Inflammatory macrophage treated with lipopolysaccharide for 4 hours (primary cell): ENCODE measurements at places on chromosomes 16 and 17.

DNA sequence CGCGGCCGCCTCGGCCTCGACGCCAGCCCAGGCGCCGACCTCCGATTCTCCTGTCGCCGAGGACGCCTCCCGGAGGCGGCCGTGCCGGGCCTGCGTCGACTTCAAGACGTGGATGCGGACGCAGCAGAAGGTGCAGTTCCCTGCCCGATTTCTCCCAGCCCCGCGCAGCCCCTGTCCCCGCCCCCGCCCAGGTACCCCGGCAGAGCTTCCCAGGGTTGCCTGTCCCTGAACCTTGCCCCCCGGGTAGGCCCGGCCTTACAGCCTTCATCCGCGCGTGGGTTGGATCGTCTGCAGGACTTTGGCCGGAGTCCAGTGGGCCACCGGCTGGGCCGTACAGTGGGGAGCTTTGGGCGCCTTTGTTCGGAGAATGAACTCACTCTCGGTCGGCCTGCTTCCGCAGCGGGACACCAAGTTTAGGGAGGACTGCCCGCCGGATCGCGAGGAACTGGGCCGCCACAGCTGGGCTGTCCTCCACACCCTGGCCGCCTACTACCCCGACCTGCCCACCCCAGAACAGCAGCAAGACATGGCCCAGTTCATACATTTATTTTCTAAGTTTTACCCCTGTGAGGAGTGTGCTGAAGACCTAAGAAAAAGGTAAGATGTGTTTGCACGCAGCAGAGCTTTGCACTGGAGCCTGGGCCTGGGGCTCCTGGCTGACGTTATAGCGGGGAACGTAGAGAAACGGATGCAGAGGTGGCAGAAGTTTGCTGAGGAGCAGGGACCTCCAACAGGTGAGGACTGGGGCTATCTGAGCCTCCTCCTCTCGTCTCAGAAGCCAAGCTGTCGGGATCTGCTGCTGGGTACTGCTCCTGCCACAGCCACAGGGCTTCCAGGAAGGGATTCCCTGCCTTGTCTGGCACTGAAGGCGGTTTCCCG is 593 bp downstream of the GFER start:
- DNase-seq, result peak; percentile 8

GRCh38 chr17:38733982-38734973 is 4.1 kb downstream of the CISD3 start:
- no peak for DNase-seq

DNA sequence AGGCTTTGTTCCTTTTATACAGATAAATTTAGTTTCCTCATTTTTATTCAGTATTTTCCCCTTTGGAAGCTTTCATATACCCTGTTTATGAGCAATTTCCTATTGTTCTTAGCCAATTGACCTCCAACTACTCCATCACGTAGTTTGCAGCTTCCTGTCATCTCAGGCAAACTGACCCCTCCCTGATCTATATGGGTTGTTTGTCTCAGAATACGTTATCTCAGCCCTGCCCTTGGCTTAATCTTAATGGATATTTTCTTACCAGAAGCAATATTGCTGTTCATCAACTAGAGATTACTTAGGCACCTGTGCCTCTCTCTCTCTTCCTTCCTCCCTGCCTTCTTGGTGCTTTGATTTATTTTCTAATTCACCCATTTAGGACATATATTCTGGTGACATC is 81.2 kb downstream of the ZNF18 start:
- no peak for DNase-seq

- no peak for DNase-seq
Observed at GRCh38 chr16:27806986-27807385, 256.5 kb downstream of the GSG1L start.

DNA sequence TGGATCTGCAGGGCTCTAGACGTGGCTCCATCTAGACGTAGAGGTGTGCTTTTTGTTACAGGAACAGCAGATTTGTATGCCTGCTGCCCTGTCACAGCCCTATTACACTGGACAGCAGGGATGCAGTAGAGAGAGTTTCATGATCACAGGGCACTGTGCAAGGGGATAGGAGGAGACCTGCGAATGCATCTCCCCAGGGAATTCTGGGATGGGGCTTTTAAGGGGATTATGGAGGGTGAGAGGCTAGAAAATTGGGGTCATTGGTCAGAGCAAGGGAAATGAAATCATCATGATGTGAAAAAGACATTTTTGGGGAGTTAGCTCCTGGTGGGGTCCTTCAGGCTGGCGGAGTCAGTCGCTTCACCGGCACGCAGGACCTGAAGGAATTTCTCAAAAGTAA is 3.9 kb upstream of the NUPR1 start:
- no peak for DNase-seq

GRCh38 chr16:10750793-10751192 is 7.2 kb downstream of the NUBP1 start:
- DNase-seq, result no peak

DNA sequence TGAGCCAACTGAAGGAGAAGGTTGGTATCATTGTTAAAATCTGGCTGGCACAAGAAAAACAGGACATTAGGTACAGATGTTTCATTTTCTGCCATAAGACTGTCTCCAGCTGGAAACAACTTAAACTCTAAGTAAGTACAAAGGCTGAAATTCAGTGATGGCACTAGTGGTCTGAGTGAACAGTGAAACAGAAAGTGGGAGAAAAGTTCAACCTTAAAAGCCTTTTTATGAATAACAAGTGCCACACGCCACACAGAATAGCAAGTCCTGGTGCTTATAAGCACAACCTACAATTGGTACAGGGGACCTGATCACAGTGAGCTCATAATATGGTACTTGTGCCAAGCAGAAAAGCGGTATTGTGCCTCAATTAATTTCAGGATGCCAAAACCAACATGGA is 56.7 kb downstream of the CEP112 start:
- no peak for DNase-seq

DNA sequence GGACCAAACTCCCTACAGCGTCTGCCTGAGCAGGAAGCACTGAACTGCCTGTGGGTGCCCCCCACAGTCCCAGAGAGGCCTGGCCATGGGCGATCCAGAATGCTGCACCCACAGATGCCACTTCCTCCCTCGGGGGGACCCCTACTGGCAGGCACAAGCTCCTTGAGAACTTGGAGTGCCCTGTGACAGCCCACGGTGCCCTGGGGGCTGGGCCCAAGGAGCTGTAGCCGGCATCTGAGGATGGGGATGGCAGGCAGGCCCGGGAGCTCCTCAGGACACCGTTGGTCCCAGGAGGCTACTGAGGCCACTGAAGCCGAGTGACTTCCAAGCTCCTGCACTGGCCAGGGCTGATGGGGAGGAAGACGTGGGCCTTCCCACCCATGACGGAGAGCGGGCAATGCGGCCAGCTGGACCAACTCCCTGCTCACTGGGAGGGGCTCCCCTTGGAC is 15.1 kb upstream of the RASD1 start:
- no peak for DNase-seq

DNA sequence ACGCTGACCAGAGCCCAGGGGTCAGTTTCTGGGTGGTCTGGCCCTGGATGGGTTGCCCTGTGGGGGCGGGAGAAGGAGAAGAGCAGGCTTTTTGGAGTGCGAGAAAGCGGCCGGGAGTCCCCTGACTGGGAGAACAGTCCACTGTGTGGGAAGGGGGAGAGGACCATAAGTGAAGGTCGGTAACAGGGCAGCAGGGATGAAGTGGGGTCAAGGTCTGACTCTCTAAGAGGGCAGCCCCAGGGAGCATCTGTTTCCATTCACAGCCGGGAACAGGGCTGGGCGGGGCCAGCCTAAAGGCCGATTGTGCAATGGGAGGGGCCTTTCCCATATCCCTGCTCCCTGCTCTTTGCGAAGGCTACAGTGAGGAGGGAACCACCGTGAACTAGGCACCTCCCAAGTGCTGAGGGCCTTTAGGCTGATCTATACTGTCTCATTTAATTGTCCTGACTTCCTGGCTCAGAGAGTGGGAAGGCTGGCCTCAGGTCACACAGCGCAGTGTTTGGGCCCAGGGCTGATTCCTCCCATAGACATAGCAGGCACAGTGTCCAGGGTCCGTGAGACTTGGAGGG is 10.4 kb upstream of the WFDC1 start:
- no peak for DNase-seq

DNA sequence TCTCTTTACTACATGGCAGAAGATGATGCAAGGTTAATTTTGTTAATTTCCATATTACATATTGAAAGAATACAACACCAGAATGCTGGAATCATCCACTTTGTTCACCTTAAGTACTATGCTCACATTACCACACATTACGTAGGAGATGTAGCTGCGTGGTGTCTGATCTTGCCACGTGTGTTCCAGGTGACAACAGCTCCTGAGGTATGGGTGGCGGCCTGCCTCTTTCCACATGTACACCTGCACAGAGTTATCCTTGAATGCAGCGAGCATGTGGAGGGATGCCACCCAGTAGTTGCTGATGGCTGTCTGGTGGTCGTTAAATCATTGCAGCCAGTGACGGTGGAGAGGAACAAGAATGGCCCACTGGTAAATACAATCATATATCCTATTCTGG is 740.5 kb upstream of the EEF2KMT start:
- no peak for DNase-seq

- DNase-seq, result no peak
Observed at GRCh38 chr17:17783825-17784656, 52.7 kb downstream of the SREBF1 start.

DNA sequence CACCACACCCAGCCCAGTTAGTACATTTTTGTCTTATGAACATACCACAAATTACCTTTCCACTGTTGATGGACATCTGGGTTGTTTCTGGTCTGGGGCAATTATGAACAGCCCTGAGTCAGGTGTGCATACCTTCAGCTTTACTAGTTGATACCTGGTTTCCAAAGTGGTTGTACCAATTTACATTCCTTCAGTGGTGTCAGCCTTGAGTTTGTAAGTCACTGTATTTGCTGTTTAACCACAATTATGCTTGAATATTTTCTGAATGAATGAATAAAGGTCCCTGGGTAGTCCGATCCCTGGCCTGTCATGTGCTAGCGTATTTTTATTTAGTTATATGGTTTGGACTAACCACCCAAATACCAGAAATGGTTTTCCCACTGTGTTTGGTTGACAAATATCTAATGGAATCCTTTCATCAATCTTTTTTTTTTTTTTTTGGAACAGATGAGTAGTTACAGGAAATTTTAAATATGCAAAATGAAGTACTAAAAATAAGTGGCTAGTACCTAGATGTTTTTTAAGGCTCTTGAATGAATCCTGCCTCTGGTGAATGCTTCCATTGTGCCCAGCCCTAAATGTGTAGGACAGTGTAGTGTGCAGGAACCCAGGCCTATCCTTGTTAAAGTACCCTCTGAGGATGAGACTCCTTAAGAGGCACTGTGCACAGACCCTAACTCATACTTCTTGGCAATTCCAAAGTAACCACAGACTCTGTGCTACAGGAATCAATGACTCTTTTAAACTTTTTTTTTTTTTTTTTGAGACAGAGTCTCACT is 3.7 kb downstream of the DUSP14 start:
- DNase-seq, result no peak

DNA sequence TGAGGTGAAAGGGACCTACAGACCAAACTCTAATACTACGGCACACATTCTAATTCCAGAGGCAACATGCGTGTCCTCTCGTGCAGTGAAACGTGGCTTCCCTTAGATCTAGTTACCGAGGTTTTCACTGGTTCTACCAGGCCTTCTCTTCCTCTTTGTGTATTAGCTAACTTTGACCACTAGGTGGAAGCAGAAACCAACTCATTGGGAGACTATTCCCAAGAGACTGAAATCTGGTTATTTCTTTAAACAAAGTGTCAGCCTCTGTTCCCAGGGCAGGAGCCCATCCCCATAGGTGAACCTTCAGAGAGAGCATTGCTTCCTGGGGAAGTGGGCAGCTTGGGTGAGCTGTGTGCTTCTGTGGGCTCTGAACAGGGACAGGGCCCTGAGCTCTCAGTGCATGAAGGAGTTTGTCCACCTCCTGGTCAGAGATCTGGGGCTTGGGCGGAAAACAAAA is 19.7 kb upstream of the RCVRN start:
- DNase-seq, result peak; percentile 64

- no peak for DNase-seq
Observed at GRCh38 chr16:50525262-50525661, 22.9 kb upstream of the NKD1 start.

GRCh38 chr17:63698381-63698885 is 1.5 kb downstream of the LIMD2 start:
- peak; percentile 9 for DNase-seq

- DNase-seq, result no peak
Observed at GRCh38 chr16:72464597-72465368, 292.8 kb upstream of the PMFBP1 start.

DNA sequence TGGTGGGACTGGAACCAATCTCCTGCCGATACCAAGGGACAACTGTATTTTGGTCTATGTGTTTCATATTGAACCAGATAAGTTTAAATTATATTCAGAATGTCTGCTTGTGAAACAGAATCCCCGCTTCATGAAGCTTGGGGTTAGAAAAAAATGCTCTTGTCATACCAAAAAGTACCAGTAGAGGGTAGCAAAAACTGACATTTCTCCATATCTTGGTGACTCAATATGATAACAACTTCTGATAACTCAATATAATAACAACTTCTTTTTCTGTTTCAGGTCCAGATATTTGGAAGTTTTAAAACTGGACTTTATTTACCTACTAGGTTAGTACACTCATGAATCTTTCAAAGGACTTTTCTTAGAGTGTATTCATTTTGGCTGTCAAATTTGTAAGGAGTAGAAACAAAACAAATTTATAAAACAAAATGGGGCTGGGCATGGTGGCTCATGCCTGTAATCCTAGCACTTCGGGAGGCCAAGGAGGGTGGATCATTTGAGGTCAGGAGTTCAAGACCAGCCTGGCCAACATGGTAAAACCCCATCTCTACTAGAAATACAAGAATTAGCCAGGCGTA is 52.3 kb upstream of the ADCY7 start:
- DNase-seq, result peak; percentile 56

- peak; percentile 37 for DNase-seq
Observed at GRCh38 chr16:73106329-73107034, 58.6 kb upstream of the ZFHX3 start.

DNA sequence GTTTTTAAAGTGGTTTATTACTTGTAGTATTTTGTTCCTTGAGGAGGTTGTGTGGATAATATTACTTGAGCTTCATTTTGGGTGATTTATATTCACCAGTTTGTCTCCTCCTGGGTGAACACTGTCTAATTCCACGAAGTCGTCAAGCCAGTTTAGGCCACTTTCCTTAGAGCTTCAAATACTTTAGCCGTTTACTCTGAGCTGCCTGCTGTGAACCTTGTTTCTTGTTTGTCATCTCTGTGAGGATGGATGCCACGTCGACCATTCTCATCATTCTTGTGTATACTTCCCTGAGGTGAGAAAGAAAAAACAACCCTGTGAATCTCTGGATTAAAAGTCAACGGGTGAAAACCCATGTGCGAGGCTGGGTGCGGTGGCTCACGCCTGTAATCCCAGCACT is 9.0 kb downstream of the KRT24 start:
- no peak for DNase-seq

- DNase-seq, result no peak
Observed at GRCh38 chr16:56331915-56332314, 93.4 kb downstream of the AMFR start.

DNA sequence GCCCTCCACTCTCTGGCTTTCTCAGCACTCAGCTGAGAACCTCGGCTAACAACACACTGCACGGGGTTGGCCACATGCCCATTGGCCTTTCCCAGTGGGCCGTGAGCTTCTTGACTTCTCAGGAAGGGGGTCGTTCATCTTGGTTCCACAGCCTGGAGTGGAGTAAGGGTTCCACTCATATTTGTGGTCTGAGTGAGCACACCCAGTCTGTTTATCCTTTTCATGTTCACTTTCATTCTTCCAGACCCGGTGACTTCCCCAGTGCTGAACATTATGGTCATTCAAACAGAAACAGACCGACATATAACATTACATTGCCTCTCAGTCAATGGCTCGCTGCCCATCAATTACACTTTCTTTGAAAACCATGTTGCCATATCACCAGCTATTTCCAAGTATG is 8.2 kb downstream of the MILR1 start:
- peak; percentile 25 for DNase-seq

GRCh38 chr17:53627511-53627910 is 195.2 kb upstream of the KIF2B start:
- no peak for DNase-seq

- no peak for DNase-seq
Observed at GRCh38 chr17:2482218-2482617, 29.5 kb downstream of the METTL16 start.
